ENCODE measurements at places on chromosomes 4 and X. TPM values are rescaled to one million over a fixed set of nuclear protein-coding genes. Genes with fewer than 3 reads are reported as not detected.

DNA sequence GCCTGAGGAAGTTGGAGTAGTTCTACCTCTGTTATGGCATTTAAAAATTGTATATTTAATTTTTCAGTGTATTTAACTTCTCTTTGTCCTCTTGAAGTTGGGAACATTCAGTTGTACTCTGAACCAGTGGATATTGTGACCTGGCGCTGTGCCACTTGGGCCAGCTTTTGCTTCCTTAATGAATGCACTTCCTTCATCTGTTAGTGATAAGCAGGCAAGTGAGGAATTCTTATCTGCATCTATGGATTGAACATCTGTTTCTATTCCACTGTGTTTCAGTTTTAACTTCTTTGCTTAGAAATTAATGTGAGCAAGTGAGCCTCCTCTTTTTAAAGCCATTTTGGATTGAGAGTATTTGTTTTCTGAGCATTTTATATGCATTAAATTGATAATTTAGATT lies 128.3 kb downstream of the UCHL1 start:
- no peaks in the 10 kb centered on the region for H3K36me3 ChIP-seq
- no peak overlapping the region for H3K27ac ChIP-seq

Gene CSN2
- total RNA-seq: not detected

Gene AMBN
- total RNA-seq: not detected

DNA sequence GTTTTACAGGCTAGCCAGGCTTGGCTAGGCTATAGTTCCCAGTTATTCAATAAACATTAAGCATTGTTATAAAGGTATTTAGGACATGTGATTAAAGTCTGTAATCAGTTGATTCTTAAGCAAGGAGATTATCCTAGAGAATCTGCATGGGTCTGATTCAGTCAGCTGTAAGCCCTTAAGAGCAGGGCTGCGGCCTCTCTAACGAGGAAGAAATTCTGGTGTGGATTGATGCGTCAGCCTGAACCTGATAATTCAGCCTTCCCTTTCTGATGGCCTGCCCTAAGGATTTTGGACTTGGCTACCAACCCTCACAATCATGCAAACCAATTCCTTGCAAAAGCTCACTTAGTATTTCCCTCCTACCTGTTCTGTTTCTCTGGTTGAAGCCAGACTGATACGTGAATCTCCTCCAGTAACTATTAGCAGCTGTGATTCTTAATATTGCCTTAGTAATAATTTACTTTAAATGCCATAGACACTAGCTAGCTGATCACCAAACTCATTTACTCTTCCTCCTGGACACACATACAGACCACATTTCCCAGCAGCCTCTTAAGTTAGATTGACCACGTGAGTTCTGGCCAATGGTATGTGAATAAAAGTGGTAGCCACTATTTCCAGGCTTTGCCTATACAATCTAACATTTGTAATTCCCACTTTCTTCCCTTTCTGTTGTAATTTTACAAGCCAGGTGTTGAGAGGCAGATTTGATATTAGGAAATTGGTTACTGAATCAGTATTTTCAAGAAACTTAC lies 678.0 kb upstream of the INTU start:
- H3K4me1 ChIP-seq: no peaks in the 10 kb centered on the region
- H3K4me3 ChIP-seq: no peak overlapping the region
- no peaks in the 10 kb centered on the region for H3K36me3 ChIP-seq
- H3K27ac ChIP-seq: no peak overlapping the region
- no peaks in the 10 kb centered on the region for H3K27me3 ChIP-seq

Gene NUP62CL
- total RNA-seq: 0.82 TPM

GRCh38 chr4:172207258-172207657 lies 394.1 kb downstream of the GALNTL6 start:
- H3K4me3 ChIP-seq: no peak overlapping the region
- no peak overlapping the region for H3K27ac ChIP-seq
- no peaks in the 10 kb centered on the region for H3K27me3 ChIP-seq
- no peak for DNase-seq

Gene FAT4
- 5.1 TPM for total RNA-seq

DNA sequence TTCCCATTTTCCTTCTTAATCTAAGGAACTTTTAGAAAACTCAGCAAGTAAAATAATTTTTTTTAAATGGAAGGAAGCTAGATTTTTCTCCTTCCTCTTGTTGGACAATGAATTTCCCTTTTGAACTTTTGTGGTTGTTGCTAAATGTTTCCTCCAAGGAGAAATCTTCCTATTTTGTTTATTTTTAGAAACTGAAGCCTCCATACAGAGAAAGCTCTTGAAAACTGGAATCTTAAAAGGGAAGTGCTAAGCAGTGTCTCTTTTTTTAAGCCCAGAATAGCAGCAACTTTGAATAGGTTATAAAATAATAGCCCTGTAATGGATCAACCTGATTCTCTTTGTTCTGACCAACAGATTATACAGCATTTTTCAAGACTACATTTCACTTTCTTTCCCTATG lies 15.1 kb upstream of the DCLK2 start:
- DNase-seq: no peak
- no peaks in the 10 kb centered on the region for H3K4me1 ChIP-seq
- H3K27ac ChIP-seq: no peak overlapping the region
- no peaks in the 10 kb centered on the region for H3K27me3 ChIP-seq
- H3K36me3 ChIP-seq: no peaks in the 10 kb centered on the region
- no peak overlapping the region for H3K4me3 ChIP-seq

- H3K27me3 ChIP-seq: no peaks in the 10 kb centered on the region
- H3K4me3 ChIP-seq: no peak overlapping the region
- no peak for DNase-seq
- no peaks in the 10 kb centered on the region for H3K4me1 ChIP-seq
- no peak overlapping the region for H3K27ac ChIP-seq
- H3K36me3 ChIP-seq: no peaks in the 10 kb centered on the region
These were observed 38.9 kb upstream of the MAB21L2 start for GRCh38 chr4:150543042-150543441.

DNA sequence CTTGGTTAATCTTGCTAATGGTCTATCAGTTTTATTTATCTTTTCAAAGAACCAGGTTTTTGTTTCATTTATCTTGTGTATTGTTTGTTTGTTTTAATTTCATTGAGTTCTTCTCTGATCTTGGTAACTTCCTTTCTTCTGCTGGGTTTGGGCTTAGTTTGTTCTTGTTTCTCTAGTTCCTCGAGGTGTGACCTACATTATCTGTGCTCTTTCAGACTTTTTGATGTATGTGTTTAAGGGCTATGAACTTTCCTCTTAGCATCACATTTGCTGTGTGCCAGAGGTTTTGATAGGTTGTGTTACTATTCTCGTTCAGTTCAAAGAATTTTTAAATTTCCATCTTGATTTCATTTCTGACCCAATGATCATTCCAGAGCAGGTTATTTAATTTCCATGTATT lies 365.4 kb upstream of the GATB start:
- H3K27me3 ChIP-seq: no peaks in the 10 kb centered on the region
- H3K4me1 ChIP-seq: no peaks in the 10 kb centered on the region
- H3K4me3 ChIP-seq: no peak overlapping the region
- no peak for DNase-seq

DNA sequence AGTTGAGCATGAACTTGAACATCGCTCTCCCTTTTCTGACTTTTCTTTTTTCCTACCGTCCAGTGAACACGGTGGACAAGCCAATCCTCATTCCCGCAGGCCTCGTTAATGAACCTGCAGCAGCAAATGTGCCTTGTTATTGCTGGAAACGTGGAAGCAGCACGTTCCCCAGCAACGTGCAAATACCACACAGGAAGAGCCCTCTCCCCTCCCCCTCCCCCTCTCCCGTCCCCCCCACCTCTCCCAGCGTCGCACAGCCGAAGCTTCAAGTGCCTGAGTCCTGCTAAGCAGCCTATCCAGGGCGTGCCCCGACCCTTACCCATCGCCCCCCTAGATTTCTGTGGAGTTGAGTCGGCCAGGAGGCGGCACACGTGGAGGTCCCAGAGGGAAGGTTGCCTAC lies 219.9 kb downstream of the BCOR start:
- H3K27ac ChIP-seq: no peak overlapping the region
- H3K4me1 ChIP-seq: no peaks in the 10 kb centered on the region
- DNase-seq: no peak
- peaks cover 4% of the 10 kb centered on the region for H3K27me3 ChIP-seq

GRCh38 chr4:128311659-128312403 lies 24.2 kb upstream of the PGRMC2 start:
- H3K4me3 ChIP-seq: no peak overlapping the region
- H3K4me1 ChIP-seq: no peaks in the 10 kb centered on the region
- H3K27me3 ChIP-seq: no peaks in the 10 kb centered on the region
- DNase-seq: no peak

- DNase-seq: no peak
- H3K27ac ChIP-seq: peak overlapping the region; percentile 71
These were observed 2.3 kb downstream of the FRYL start for GRCh38 chr4:48777739-48778138.

GRCh38 chrX:45778616-45779015 lies 577.9 kb upstream of the DIPK2B start:
- no peak for DNase-seq
- H3K36me3 ChIP-seq: no peaks in the 10 kb centered on the region
- no peaks in the 10 kb centered on the region for H3K4me1 ChIP-seq
- H3K27me3 ChIP-seq: no peaks in the 10 kb centered on the region
